Body of pancreas (tissue), 4 donors: ENCODE measurements at places on chromosomes 7 and 10.

- DNase-seq = peak; percentile 41
These were observed 653 bp upstream of the ADRB1 start for GRCh38 chr10:114042895-114043531.

DNA sequence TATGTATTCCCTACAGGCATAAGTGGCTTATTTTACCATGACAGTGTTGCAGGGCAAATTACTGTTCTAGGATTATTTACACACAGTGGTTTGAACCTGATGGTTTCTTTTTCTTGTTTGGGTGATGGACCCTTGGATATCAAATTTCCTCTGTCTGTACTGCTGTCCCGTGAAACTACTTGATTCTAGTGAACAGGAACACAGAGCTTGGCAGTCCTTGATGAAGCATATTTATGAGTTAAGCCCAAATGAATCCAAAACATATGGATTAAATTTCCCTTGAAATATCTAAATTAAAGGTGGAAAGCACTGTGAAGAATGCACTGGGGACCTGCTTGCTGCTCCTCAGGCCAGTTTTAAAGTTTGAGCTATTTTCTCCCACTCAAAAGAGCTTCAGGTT lies 635.3 kb downstream of the INHBA start:
- no peak for DNase-seq

DNA sequence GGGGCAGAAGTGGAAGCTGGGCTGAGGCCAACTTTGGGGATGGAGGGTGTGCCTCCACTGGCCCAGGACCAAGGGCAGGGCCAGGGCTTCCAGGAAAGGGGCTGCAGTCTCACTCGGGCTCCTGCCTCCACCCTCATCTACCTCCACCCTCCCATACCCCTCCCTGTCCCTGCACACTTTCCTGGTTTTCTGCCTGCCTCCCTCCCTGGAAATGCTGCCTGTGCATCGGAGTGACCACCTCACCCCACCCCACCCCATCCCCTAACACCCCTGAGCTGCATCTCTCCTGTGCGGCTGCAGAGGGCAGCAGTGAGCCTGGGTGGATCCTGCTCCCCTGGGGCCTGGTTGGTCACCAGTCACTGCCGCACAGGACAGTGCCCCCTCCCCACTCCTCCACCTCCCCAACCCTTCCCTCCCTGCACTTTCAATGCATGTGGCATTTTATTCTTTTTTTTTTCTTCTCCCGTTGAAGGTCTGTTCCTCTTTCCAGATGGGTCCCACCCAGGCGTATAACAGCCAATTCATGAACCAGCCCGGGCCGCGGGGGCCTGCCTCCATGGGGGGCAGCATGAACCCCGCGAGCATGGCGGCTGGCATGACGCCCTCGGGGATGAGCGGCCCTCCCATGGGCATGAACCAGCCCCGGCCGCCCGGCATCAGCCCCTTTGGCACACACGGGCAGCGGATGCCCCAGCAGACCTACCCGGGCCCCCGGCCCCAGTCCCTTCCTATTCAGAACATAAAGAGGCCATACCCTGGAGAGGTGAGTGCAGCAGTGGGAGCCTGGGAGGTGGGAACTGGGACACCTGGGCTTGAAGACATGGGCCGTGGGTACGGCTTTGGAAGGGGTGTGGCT lies 54.1 kb upstream of the PPIF start:
- DNase-seq = no peak

DNA sequence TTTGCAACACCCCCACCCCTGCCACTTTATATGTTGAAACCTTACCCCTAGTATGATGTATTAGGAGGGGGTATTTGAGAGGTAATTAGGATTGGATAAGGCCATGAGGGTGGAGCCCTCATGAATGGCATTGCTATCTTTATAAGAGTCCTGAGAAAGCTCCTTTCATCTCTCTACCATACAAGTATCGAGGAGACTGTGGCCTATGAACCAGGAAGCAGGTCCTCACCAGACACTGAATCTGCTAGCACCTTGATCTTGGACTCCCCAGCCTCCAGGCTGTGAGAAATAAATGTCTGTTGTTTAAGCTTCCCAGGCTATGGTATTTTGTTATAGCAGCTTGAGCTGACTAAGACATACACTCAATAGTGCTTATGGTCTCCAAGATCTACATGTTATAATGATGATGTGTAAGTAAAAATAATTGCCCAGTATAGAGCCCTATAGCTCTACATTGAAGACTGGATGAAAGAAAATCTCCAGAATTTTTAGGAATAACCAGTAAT lies 188.8 kb downstream of the RAPGEF5 start:
- no peak for DNase-seq

- DNase-seq = no peak
These were observed 81.1 kb upstream of the TMEM72 start for GRCh38 chr10:44830022-44830421.

GRCh38 chr10:84257343-84258020 lies 12.6 kb downstream of the RGR start:
- DNase-seq = no peak

DNA sequence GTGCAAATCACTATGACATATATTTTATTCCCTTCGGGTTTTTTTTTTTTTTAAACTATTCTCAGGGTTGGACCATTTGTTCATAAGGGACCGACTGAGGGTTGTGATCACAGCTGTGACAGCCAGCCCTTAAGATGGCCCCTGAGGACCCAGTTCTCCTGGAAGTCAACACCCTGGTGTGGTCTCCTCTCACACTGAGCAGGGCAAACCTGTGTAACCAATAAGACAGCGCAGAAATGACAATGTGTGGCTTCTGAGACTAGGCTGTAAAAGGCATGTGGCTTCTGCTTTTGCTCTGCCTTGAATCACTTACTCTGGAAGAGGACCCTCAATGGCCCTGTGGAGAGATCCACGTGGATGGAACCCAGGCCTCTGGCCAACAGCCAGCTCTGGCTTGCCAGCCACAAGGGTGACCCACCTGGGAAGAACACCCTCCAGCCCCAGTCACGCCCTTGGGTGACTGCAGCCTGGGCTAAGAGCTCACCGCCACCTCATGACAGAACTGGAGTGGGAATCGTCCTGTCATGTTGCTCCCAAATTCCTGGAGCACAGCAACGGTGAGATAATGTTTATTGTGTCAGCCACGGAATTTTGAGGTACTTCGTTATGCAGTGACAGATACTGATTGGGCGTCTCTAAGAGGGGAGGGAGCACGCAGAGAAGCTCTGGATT lies 127.1 kb downstream of the CLEC2L start:
- no peak for DNase-seq

GRCh38 chr10:71701496-71702132 lies 18.0 kb downstream of the C10orf105 start:
- no peak for DNase-seq

DNA sequence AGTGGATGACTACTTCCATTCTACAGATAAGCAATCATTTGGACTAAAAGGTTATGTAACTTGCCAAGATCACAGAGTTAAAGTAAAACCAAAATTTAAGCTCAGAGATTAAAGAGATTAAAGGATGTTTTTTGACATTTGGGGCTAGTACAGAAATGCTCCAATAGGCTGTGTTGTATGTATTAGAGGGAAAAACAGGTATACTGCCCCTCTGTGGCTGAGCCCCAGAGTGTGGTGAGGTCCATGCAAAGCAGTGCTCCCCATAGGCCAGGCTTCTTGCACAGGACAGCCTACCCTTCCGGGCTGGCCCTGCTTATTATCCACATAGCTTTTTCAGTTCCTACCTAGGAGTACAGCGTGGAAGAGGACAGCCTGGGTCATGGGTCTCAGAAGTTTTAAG lies 322.8 kb downstream of the POM121L12 start:
- no peak for DNase-seq

- DNase-seq = peak; percentile 63
These were observed 24.5 kb upstream of the SVIL start for GRCh38 chr10:29658984-29659965.

DNA sequence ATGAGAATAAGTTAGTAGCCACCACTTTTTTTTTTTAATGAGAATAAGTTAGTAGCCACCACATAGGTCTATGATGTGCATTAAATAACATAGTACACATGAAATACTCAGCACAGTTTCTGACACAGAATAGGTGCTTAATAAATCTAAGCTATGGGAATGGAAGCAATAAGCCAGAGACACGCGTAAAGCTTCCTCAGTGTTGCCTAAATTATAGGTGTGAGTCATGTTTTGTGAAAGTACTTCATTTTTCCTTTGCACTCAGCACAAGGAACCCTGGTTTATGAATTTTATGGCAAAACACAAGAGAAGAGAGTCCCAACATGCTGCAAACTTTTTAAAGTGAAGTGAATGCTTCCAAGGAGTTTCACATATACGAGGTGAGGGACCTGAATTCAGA lies 267.4 kb downstream of the RNLS start:
- no peak for DNase-seq

DNA sequence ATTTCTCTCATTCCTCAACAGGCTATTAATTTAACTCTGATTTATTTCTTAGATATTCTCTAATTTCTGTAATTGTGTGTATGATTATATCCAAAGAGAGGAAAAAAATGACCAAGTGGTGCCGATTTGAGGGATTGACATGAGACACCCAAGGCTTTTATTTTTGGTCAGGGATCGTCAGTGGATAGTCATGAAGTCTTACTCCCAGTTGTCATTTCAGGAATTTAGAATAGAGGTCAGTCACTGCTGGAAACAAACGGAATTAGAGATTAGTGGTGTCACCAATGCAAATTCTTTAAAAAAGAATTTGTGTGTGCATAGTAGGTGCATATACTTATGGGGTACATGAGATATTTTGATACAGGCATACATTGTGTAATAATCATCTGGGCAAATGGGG lies 26.8 kb upstream of the AGR3 start:
- no peak for DNase-seq

DNA sequence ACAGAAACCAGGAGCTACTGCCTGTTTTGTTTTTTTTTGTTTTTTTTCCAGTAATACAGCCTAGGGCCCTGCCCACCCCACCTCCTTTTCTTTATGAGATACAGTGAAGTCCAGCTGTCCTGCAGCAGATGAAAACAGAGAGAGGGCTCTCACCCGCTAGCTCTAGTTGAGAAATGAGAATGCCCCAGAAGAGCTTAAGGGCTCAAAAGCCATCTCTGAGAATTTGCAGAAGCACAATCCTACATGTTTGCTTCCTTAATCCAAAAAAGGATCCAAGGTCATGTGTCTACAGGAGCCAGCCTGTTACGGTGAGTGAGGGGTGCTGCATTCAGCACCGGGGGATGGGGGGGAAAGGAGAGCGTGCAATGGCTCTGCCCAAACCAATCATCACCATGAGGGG lies 122.7 kb downstream of the KCNMA1 start:
- DNase-seq = no peak

- DNase-seq = no peak
These were observed 351.9 kb upstream of the LRGUK start for GRCh38 chr7:133775201-133775600.

DNA sequence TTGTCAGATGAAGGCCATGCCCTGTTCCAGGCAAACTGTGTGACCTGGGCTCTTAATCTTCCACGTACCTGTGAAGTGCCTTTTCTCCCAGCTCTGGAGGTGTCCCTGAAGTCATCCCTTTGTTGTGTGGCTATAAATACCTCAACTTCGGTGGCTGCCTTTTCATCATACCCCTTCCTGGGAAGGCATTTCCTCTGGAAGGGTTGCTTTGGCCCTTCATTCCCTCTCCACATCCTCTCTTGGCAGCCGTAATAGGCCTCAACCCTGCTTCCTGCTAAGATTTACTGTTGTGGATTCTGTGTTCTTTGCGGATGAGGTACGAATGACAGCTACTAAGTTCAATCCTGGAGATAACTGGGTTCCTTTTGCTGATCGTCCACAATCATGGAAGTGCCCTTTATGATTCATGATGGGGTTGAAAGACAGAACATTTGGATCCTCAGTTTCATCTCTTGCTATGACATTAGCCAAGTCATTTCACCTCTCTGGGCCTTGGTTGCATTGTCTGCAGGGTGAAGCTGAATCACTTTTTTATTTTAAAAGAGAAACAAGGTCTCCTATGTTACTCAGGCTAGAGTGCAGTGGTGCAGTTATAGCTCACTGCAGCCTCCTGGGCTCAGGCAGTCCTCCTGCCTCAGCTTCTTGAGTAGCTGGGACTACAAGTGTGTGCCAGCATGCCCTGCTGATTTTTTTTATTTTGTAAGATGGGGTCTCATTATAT lies 23.6 kb downstream of the FKBP6 start:
- DNase-seq = no peak

DNA sequence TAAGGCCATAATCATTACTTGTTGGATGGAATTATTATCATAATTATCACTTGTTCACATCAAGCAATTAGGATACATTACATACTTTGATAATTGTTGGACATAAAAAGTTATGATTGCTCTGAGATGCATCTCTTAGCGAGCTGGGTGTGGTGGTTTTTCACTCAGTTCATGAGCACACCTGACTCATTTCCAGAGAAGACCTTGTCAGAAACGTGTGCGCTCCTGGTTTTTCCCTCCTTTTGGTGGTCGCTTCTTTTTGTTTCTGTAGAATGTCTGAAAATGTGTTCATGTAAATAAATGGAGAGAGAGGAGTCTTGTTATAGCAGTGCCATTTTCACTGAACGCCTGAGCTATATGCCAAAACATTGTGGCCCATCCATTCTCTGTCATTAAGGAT lies 141.3 kb downstream of the PAXIP1 start:
- no peak for DNase-seq

GRCh38 chr7:91137153-91137787 lies 127.0 kb upstream of the FZD1 start:
- peak; percentile 27 for DNase-seq

DNA sequence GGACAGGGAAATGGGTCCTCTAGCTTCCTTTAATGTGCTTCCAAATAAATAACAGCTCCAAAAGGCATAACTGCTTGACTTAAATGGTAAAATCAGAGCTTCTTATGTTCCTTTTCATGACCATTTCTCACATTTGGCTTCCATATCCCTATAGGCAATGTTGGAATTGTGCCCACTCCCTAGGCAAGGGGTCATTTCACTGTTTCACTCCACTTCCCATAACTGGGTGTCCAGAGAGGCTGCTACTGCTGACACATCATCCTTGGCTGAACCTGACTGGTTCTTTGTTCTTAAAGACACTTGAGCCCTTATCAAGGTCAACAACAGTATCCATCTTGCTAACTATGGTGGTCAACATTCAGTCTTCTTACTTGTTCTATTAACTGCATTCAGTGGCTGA lies 37.1 kb downstream of the PRTFDC1 start:
- DNase-seq = no peak

- DNase-seq = no peak
These were observed 173.4 kb downstream of the IMMP2L start for GRCh38 chr7:111388912-111389311.

GRCh38 chr10:98391065-98391464 lies 23.9 kb downstream of the PYROXD2 start:
- no peak for DNase-seq

DNA sequence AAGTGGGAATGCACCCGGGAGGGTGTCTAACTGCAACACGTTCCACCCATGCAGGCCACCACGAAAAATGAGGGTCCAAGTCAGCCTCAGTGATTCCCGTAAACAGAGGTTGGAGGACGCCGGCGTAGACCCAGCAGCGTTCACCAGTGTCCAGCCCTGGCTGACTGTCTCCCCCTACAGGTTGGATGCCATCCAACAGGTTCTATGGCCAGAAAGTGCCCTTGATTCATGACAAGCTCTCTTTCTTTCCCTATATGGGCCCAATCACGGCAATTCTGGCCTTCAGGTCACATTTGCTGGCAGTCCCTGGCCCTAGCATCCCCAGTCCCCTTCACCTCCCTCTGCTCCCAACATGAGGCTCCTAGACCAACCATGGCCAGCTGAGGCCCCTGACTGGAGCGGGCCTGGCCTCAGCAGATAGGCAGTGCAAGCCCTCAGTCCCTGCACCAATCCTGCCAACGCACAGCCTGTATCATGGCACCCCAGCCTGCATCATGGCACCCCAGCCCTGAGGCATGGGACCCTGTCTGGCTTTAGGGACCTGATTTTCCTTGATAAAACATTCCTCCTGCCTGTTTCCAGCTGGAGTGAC lies 227.4 kb downstream of the GRID1 start:
- peak; percentile 75 for DNase-seq
